ENCODE measurements at places on chromosomes 13 and 19.

- DNase-seq = no peak
Observed at GRCh38 chr19:31818798-31819105, 469.5 kb upstream of the TSHZ3 start.

DNA sequence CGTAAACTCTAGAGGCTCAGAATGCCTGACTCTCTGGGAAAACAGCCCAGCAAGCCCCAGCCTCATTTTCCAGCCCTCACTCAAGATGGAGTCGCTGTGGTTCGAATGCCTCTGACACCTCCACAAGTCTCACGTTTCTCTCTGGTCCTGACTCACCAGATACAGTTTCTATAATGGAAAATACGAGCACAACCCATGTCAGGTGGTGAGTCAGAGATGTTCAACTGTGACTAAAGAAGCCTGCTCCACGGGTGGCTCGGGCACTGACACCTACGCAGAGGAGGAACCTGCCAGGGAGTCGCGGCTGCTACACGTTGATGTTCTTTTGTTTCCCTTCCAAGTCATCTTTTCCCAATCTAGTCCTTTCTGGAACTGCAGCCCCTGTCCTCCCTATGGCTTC lies 87.1 kb upstream of the STK24 start:
- DNase-seq = no peak

DNA sequence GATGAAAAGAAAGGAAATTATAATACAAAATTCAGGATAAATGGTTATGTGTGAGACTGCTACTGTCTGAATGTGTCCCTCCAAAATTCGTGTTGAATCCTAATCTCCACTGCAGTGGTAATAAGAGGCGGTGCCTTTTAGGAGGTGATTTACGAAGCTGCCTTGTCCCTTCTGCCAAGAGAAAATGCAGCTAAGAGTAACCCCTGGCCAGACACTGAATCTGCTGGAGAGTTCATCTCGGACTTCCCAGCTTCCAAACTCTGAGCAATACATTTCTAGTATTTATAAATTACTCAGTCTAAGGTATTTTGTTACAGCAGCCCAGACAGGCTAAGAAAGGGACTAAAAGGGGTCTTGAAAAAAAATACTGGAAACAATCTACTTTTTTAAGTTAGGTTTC lies 152.6 kb downstream of the KLF12 start:
- DNase-seq = no peak

GRCh38 chr13:32528358-32528757 lies 10.2 kb downstream of the N4BP2L2 start:
- no peak for DNase-seq

GRCh38 chr19:31529121-31529520 lies 179.9 kb upstream of the TSHZ3 start:
- DNase-seq = no peak

GRCh38 chr19:33273065-33273736 lies 29.1 kb downstream of the CEBPA start:
- no peak for DNase-seq

DNA sequence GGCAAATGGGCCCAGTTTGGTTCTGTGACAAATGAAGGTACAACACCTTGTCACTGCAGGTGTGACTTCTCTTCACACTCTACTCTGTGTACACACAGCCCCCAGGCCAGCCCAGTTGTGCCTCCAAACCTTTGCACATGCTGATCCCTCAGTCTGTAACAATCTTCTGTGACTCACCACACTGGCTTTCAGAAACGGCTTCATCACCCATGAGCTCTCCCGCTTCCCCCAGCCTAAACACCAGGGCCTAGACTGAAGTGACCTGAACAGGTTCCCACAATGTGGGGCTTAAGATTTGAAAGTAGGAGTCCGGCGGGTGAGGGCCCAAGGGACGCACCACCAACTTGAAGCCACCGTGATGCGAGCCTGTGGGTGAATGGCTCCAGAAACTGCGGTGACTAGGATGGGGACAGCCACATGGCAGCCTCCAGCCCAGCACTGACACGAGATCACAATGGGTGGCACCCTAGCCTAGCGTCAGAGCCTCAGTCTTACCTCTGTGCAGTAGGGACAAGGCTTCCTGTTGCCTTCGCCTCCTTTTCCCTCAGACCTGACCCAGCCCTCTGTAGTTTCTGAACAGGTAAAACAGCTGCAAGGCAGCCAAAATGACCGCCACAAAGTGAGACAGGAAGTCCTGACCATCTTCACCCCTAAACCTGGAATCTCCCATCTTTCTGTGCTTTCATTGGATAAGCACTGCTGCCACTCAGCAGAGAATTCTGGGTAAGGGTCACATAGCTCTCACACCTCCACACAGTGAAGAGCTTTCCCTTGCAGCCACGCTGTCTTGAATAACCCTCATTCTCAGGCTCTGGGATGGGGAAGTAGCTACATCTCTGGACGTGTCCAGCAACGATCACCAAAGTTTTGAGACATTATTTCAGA lies 34.2 kb upstream of the ZNF599 start:
- no peak for DNase-seq

- no peak for DNase-seq
Observed at GRCh38 chr13:67725999-67726398, 495.9 kb upstream of the PCDH9 start.

DNA sequence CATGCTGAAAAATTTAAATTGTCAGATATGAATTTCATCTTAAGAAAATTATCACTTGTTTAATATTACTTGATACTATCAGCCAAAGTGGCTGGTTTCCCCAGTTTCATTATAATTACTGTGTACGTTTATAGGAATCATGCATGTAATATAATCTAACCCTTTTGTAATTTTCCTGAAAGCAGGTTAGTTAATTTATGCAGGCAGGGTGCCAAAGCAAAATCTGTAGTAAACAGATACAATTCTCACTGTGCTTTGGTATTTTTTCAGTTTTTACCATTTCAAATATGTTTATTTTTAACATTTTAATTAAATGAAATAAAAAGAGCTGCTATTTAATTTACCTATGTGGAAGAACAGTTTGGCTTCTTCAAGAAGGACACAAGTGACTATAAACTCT lies 1227.5 kb upstream of the MIR17HG start:
- DNase-seq = no peak

DNA sequence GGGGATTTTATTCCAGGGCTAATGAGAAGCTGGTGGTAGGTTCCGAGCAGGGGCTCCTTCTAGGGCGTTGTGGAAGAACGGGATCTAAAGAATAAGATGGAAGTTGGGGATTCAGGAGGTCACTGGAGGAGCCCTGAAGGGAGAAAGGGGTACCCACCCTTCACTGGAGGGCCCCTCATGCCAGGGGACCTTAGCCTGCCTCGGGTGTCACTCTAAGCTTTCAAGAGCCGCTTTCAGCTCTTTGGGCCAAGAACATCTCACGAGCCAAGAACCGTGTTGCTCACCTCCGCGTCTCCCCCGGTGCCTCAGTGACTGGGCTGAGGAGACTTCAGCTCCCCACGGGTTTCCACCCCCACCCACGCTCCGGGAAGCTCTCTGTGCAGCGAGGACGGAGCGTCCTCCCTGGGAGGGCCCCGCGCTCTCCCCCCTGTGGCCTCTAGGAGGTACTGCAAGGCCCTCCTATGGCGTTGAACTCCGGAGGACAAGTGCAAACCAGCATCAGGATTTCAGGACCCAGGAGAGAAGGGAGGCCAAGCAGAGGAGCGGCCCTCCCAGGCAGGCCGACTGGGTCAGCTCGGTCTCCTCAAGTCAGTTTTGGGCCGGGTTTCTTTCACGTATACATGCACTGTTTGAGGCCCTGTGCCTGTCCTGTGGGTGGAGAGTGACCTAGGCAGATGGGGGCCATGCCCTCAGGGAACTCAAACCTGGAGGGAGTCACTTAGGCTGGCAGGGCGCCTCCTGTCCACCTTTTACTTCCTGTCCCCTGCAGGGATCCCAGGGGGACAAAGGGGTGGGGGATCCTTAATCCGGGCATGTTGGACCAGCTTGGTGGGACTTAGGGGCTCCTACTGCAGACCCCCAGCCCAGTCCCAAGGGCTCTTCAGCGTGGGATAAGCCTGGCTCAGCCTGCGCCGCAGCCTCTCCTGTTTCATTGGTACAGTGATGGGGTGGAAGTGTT lies 5.1 kb upstream of the KRTDAP start:
- peak; percentile 57 for DNase-seq

GRCh38 chr13:74134777-74135325 lies 647 bp upstream of the KLF12 start:
- DNase-seq = peak; percentile 80

Data from NCI-H2171 treated with DMSO at 0.1 percent for 48 hours (cell line).